AML-193 (cell line): ENCODE measurements at places on chromosomes 11 and 22.

DNA sequence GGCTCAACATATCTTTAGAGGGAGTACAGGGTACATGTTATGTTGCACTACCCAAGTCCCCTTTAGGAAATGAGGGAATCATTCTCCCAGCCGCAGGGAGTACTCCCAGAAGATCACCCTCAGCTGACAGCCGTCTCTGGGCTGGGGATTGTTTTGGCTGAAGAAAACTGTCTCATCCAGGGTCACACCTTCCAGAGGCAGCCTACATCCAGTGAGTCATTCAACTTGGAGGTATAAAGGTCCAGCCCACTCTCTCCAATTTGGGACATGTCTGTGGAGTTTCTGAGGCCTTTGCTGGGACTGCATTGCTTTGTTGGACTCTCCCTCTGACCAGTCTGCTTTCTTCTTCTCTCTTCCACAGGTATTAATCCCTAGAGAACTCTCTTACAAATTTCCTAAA is 42.1 kb downstream of the RASSF10 start:
- DNase-seq: no peak

DNA sequence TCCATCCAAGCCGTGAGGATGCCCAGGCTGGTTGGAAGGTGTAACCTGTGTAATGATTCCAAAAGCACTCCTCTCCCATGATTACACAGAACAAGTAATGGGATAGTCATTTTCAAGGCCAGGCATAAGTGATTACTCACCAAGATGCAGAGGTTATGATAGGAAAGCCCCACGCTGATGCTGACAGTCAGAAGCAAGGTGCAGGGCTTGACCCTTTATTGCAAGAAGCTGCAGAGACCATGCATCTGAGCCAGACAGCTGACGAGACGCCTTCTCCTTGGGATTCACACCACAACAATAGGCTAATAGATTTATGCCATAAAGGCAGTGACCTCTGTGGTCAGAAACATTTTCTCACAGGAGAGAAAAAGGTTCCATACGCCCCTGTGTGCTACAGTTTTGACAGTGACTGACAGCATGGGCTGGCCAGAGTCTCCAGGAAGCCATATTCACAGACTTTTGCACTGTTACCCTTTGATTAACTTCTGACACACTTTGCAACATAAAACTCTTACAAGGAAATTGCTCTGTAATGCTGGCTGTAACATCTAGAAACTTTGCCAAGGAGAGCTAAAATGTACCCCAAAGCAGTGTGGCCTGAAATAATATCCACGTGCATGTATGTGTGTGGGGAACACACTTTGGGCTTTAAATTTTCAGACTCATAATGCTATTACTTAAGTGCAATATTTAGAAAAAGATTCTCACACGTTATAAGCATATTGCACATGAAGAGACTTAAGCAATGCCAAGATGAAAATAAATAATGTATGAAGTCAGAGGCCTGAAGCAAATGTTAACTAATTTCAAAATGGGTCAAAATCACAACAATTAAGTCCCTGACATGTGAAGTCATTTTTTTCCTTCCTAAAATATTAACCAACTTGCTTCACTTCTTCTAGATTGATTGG is 1079.0 kb upstream of the TENM4 start:
- no peak for DNase-seq

DNA sequence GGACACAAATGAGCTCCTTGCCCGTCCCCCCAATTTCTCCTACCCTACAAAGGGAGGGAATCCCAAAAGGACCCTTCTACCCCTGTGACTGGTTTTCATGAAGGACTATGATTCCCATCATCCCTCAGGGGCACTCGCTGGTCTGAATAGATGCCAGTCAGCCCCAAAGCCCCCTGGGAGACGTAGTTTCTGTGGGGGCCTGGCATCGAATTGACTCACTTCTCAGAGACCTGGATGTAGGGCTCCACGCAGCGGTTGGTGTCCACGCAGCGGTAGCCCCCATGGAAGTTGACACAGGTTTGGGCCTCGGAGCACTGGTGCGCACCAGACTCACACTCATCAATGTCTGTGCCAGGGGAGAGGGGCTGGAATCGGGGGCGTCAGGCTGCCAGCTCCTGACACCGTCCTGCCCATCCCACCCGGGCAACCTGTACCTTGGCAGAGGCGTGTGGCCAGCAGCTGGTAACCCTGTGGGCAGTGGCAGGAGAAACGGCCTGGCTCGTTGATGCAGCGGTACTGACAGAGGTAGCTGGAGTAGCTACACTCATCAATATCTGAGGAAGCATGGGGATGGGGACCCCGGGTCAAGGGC is 4.4 kb downstream of the EFEMP2 start:
- DNase-seq: no peak

DNA sequence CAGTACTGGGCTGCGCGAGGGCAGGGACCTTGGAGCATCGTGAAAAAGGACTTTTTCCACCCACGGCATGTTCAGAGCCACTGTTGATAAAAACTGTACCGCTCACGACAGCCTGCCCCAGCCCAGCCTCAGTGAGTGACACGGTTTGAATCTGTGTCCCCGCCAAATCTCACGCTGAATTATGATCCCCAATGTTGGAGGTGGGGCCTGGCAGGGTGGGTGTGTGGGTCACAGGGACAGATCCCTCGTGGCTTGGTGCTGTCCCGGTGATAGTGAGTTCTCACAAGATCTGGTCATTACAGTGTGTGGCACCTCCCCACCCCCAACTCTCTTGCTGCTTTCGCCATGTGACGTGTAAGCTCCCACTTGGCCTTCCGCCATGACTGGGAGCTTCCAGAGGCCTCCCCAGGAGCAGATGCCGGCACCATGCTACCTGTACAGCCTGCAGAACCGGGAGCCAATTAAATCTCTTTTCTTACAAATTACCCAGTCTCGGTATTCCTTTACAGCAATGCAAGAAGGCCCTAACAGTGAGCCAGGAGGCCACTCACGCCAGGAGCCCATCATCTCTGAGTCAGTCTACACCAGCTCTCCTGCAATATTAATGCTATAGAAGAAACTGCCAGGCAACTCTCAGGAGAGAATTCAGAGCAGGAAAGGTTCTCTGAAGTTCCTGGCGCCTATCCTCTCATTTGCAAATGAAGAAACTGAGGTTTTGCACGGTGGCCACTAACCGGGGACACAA is 1.3 kb downstream of the TOLLIP start:
- no peak for DNase-seq

GRCh38 chr11:30313580-30313979 is 9.3 kb upstream of the ARL14EP start:
- no peak for DNase-seq

DNA sequence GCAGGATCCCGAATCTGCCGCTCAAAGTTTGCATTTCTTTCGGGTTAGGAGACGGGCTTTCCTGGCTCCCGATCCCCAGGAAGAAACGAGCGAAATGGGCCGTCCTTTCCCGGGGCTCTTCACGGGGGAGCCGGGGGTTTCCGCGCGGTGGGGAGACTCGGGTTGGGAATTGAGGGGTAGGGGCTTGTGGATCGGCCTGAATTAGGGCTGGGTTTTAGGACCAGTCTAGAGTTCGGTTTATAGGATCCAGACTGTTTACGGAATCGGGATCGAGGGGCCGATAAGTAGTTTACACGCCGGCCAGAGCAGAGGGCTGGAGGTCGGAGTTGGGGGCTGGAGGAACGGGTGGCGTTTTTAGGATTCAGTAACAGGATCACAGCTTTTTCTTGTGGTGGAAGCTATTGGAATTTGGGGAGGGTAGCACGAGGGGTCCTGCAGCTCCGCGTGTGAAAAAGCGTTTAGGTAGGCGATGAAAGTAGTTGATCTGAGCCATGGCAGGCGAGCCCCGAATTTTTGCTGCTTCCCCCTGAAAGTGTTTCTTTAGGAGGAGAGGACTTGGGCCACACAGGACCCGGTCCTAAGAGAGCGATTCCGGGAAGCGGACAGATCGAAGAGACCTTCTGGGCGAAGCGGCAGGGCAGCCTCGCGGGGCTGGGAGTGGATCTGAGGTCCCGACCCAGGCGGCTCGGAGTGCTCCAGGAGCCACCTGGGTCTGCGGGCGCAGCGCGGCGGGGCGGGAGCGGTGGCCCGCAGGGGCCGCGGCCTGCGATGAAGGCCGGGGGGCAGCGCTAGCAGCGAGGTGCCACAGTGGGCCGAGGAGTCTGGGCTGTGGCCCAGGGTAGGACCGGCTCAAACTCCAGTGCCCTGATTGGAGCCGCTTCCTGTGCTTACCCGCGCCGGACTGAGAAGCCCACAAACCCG is 1.6 kb downstream of the PKNOX2 start:
- no peak for DNase-seq

DNA sequence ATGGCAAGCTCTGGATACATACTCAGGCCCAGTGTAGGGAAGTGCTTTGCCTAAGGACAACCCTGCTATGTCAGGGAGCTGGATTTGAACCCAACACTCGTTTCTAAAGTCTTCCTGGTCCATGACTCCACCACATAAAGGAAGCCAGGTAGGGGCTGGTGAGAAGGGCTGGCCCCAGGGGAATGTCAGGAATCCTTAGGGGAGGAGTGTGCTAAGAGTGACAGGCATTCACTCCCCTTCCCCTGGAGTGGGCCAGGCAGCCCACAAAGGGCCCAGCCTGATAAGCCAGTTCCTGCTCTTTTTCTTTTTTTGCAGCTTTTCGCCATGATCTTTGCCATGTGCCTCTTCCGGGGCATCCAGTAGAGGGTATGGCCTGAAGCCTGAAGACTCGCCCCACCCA is 21.9 kb downstream of the TP53I11 start:
- no peak for DNase-seq

GRCh38 chr11:47050284-47050683 is 113.7 kb downstream of the CSTPP1 start:
- DNase-seq: no peak

- DNase-seq: no peak
Measured at GRCh38 chr11:55457641-55458040, 89.9 kb downstream of the OR4A15 start.

DNA sequence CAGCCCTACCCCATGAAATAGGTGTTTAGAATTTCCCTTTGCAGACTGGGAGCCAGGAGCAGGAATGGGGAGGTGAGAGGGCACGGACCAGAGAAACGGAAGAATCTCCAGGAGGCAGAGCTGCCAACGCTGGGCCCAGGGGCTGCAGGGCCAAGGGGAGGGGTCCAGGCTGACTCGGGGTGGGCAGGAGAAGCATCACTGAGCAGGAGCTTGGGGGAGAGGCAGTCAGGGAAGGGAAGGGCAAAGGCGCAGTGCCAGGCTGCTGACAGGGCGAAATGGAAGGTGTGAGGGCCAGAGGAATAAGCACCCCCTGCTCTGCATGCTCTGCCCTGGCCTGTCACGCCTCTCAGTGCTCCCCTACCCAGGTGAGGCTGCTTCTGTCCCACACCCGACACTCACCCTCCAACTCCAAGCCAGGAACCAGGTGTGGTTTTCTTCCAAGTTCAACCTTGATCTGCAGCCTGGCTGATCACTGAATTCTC is 14.5 kb downstream of the LRRC32 start:
- DNase-seq: no peak

- no peak for DNase-seq
Measured at GRCh38 chr11:108793138-108793537, 128.3 kb downstream of the DDX10 start.

GRCh38 chr11:40384991-40385390 is 1074.5 kb downstream of the LRRC4C start:
- DNase-seq: no peak

- no peak for DNase-seq
Measured at GRCh38 chr11:57543593-57543992, 6.2 kb downstream of the SMTNL1 start.

GRCh38 chr11:30876228-30876627 is 290.1 kb upstream of the MPPED2 start:
- no peak for DNase-seq

DNA sequence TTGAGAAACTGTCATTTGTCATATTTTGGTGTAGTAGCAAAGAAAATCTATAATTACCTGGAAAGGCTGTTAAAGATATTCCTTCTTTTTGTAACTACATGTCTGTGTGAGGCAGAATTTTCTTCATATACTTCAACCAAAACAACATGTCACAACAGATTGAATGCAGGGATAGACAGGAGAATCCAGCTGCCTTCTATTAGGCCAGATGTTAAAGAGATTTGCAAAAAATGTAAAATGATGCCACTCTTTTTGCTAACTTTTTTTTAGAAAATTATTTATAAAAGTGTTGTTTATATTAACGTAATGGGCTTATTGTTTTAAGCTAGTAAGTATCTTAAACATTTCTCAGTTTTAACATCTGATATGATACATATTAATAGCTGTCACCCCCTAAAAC is 12.7 kb downstream of the DGKZ start:
- DNase-seq: no peak

DNA sequence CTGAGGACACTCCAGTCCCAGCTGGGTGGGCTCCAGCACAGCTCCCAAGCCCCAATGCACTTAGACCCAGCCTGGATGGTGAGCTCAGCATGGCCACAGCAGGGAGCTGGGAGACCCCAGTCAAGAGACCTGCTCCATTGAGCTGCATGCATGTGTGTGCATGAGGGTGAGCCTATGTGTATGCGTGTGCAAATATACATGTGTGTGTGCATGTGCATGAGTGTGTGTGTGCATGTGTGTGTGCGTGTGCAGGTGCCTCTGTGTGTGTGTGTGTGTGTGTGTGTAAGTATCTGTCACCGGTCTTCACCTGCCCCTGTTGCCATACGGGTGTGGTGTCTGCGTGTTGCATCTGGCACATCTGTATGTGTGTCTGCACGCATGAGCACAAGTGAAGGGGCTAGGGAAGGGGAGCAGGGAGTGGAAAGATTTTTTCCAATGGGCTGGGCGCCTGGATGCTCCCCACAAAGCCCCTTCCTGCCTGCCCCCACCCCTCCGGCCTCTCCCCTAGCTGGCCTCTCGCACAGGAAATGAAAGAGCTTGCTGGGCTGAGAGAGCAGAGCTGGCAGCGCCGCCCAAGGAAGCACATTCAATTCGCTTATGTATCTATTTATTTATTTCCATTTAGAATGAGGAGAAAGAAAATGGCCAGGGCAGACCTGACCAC is 4.1 kb downstream of the TSPAN32 start:
- DNase-seq: peak; percentile 22

GRCh38 chr11:79308429-79308828 is 132.4 kb downstream of the TENM4 start:
- no peak for DNase-seq

- no peak for DNase-seq
Measured at GRCh38 chr11:14585438-14585837, 58.2 kb upstream of the PDE3B start.

GRCh38 chr11:125468852-125469251 is 27.2 kb downstream of the FEZ1 start:
- no peak for DNase-seq

- DNase-seq: no peak
Measured at GRCh38 chr22:27385261-27385998, 416.1 kb downstream of the MN1 start.

DNA sequence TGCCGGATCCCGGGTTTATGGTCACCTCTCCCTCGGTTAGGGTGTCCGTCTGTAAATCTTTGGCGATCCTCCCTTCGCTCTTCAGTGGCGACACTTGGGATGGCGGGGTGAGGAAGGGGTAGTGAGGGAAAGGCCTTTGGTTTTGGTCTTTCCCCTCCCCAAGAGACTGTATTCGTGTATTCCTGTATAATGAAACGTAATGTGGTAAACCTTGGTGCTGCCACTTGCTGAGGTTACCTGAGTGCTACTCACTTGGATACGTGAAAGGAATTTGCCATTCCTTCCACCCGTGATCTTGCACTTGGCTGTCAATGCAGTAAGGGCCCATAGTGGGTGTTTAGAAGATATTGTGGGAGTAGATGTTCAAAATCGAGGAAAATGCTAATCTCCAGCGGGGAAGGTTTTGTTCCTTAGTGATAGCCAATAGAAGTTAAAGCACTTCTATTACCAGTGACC is 578 bp upstream of the NUP160 start:
- DNase-seq: no peak
